ENCODE measurements at places on chromosomes 6 and 20. TPM values are rescaled to one million over a fixed set of nuclear protein-coding genes. Genes with fewer than 3 reads are reported as not detected.

DNA sequence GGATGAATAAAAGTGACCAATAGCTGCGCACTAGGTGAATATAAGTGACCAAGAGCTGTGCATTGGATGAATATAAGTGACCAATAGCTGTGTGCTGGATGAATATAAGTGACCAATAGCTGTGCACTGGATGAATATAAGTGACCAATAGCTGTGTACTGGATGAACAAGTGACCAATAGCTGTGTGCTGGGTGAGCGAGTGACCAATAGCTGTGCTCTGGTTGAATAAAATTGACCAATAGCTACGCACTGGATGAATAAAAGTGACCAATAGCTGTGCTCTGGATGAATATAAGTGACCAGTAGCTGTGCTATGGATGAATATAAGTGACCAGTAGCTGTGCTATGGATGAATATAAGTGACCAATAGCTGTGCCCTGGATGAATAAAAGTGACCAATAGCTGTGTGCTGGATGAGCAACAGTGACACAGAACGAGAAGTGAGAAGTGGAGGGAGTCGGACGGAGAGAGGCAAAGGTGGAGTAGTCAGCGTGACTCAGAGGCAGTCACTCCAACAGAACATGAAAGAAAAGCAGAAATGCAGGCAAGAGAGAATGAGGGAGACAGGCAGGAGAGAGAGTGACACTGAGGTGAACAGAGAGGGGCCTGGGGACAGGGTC lies 38.5 kb downstream of the RBM38 start:
- peak; percentile 80 for DNase-seq

Gene PRDM1
- 4.9 TPM for total RNA-seq

Gene IP6K3
- not detected for total RNA-seq

DNA sequence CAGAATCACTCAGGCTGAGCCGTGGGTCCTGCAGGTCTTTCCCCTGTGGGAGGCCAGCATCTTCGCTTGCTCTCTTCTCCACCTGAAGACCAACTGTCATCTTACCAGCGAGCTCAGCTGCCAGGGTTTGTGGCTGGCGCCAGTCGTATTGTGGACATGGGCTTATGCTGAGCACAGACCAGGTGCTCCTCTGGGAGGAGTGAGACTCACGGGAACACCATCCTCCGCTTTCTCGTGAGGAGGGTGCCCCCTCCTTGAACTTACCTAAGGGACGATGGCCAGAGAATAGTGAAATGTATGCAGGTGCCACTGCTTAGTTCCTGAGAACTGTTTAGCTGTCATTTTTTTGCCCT lies 17.1 kb downstream of the WRNIP1 start:
- DNase-seq, result no peak

Gene SPATA25
- total RNA-seq, result 0.34 TPM

Gene NRSN1
- total RNA-seq, result not detected

- no peak for DNase-seq
Observed at GRCh38 chr6:16419636-16420336, 181.4 kb downstream of the GMPR start.

DNA sequence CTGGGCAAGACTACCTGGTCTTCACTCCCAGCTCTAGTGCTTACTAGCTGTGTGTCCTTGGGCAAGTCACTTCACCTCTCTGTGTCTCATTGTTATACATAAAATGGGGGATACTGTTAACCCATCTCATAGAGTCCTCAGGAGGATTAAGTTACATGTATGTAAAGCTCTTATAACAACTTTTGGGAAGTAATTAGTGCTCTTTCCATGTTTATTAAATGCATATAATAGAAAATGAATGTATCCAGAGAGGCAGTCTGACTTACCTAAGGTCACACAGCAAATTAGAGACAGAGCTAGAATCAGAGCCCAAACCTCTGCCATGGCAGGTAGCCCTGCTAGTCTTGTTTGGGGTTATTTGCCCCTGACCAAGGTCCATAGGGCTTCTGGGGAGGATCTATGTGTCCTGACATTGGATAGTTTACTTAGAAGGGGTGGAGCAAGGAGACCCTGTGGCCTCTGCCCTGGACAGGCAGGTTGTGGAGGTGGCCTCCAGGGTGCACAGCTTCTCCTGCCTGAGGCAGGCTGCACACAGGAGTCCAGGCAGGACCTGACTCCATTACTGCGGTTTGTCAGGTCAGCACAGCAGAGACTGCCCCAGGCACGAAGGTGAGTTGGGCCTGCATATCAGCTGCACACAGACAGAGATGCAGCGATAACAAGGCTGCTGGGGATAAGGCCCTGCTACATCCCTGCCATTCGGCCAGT lies 8.4 kb upstream of the MAPK13 start:
- no peak for DNase-seq

DNA sequence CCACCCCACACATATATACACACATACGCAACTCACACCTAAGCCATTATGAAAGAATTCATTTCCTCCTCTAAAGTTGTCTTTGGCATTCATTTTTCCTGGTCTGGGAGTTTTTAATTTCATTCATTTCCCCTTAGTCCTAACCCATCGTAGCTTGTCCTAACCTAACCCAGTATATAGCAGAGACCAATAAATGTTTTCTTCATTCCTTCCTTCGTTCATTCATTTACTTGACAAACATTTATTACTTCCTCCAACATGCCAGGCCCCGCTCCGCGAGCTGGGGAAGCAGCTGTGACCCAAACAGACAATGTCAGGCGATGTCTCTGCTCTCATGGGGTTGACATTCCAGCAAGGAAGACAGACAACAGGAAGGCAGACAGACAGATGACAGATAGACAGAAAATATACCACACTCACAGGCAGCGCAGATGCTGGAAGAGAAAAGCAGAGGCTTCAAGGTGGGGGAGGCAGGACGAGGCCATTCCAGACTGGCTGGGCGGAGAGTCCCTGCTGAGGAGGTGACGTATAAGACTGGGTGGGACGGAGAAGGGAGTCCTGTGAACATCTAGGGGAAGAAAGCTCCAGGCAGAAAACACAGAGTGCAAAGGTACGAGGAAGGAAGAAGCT lies 33.7 kb upstream of the SIRPA start:
- no peak for DNase-seq

DNA sequence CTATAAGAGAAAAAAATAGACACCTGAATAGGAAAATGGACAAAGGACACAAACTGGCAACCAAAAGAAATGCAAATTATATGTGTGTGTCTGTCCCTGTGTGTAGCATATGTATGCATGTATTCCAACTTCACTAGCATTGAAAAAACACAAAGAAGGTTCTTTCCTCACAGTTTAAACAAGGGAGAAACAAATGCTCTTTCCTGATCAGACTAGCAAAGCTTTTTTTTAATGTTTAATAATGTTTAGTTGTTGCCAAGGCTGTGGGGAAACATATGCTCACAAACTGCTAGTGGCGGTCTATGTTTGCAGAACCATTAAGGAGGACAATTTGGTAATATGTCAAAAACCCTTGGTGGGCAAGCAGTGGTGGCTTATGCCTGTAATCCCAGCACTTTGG lies 22.4 kb downstream of the SMLR1 start:
- no peak for DNase-seq

Gene C20orf202
- not detected for total RNA-seq

Gene NTSR1
- total RNA-seq, result 0.50 TPM

Gene ANKRD6
- 1.0 TPM for total RNA-seq

- peak; percentile 99 for DNase-seq
Observed at GRCh38 chr20:34525709-34526416, 9.6 kb downstream of the DYNLRB1 start.

Gene IYD
- total RNA-seq, result 0.02 TPM

GRCh38 chr20:5770987-5771318 lies 20.8 kb downstream of the SHLD1 start:
- no peak for DNase-seq

- DNase-seq, result no peak
Observed at GRCh38 chr20:44723798-44724362, 8.7 kb downstream of the CCN5 start.

All from HT1080 (cell line).